Activated CD8-positive, alpha-beta T cell treated with anti-CD3 and anti-CD28 coated beads, Interleukin-2, amount 10 ng/mL, durations not matched to agents 7 days and 5 days (primary cell): ENCODE measurements at places on chromosomes 2 and 18. TPM values are rescaled to one million over a fixed set of nuclear protein-coding genes. Genes with fewer than 3 reads are reported as not detected.

The STARD6 gene
- not detected for total RNA-seq

The LIMS3 gene
- 0.74 TPM for total RNA-seq

The CLEC4F gene
- total RNA-seq = not detected

The CYB5A gene
- total RNA-seq = 28.7 TPM

The GKN1 gene
- not detected for total RNA-seq

The DDX1 gene
- total RNA-seq = 72.1 TPM

The SLC30A3 gene
- total RNA-seq = not detected

The ANO7 gene
- 0.31 TPM for total RNA-seq

The DNER gene
- total RNA-seq = not detected

DNA sequence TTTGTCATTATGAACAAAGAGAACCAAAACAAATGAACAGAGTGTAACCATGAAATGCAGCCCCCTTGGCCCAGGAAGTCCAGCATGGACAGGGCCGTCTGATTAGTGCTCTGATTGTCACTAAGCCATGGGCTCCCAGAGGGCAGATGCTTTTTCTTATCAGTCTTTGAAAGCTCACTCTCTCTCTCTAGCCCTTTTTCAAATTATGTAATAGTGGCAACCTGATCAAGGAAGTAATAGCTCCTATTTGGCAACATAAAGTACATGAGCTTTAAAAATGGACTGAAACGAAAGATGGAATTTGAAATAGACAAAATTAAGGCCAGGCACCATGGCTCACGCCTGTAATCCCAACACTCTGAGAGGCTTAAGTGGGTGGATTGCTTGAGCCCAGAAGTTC, 32.4 kb upstream of the EPG5 start:
- no peak for DNase-seq

GRCh38 chr2:85189606-85190270, 56.5 kb downstream of the TCF7L1 start:
- DNase-seq = no peak

GRCh38 chr2:20224716-20225293, at the start of gene SDC1:
TSS of gene SDC1 (minus strand) at chr2:20225130. CDS start at chr2:20224867, 263 bp downstream.
- no peak for DNase-seq

DNA sequence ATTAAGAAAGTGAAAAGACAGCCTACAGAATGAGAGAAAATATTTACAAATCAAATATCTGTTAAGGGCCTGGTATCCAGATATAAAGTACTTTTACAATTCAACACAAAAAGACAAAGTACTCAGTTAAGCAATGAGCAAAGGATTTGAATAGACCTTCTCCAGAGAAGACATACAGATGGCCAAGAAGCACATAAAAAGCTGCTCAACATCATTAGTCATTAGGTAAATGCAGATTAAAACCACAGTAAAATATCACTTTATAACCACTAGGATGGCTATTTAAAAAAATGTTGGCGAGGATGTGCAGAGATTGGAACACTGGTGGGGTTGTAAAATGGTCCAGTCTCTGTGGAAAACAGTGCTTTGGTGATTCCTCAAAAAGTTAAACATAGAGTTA, 38.9 kb downstream of the RAB31 start:
- no peak for DNase-seq

DNA sequence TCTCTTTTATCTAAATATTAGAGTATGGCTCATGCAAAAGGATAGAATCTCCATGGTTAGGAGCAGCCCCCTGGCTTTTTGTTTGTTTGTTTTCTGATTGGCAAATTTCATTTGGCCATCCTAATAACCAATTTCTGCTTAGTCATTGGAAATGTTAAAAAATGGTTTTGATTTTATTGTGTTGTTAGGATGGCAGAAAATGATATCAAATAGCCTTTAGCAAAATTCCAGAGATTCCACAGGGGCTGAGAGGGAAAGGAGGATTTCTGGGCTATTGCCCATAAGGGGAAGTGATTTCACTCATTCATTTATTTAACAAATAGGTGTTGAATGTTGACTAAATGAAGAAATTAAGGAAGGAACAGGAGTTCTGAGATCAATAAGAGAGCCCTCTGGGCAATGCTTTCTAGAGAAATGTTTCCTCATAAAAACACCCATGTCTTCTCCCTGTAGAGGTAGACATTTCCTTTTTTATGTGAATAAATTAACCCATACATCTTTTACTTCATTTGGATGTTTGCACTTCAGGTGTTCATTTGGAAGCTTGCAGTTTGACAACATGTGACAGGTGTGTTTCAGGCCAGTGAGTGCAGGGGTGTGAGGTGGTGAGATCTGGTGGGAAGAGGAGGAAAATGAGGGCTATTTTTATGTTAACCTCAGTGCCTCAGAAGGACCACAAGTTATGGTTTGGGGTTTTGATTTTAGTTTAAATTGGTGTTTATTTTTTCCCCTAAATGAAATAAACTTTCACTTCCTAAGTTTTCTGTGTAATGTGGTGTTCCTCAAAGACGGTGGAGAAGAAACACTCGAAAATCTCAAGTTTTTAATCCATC, 61.7 kb upstream of the EPC2 start:
- no peak for DNase-seq

DNA sequence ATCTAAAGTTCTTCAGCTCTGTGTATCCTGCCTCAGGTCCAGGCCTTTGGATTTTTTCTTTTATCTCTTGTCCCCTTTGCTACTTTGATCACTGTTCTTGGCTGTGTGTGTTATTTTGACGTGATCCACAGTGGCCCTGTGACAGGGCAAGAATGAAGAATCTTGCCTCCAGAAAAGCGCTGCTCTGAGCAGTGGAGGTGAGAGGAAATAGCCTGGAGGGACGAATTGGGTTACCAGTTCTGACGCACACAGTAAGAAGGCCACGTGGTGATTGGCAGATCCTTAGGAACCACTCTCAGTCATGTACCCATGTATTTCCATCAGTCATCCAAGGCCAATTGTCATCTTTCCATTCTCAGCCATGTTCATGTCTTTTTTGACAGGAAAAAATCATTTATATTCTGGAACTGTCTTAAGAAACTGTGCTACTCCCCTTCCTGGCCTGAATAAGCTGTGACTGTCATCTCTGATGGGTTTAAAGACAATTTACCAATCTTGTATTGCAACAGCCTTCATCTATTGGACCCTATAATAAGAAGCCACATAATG, 47.6 kb downstream of the MAPK4 start:
- DNase-seq = no peak

DNA sequence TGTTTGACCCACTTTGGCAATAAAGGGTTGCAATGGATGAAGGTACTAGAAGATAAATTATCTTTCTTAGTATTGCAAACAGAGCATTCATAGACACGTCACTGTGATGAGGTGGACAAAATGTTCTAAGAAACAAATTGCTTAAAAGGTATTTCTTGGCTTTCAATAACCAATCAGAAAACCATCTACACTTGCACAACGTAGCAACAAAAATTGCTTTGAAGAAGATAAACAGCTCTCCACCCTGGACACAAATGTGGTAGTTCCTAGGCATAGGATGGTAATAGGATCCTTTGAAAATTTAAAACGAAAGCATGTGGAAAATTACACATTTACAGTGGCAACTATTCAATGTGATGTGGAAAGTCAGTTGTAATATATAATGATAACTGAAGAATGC, 439.9 kb upstream of the ETAA1 start:
- DNase-seq = no peak

- peak; percentile 81 for DNase-seq
Observed at GRCh38 chr2:73896362-73897239, 3.8 kb downstream of the ACTG2 start.

DNA sequence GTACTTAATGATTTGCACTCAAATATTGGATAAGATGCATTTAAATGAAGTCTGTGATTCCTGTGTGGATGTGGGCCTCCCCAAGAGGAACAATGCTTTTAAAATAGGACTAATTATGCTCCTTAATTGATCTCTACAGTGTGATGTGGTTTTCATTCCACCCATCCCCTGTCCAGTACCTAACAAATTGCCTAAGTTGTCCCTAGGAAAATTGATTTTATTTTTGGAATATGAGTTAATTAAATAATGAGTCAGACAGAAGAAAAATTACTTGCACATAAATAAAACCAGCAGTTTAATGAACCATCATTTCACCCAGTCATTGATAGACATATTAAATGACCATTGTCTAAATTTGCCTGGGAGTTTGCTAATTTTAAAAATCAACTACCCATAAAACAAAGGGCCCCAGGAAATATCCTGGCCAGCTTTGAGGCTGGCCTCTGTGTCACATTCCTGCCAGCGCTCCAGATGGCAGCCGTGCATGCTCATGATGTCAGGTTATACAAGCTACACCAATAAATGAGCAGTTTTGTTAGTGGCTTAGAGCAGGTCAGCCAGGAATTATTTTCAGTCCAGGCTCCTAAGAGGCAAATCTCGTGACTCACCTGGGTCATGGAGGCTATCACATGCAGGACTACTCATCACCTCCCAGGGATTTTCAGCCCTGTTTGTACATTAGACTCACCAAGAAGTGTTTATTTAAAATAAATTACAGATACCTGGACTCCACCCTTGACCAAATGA, 31.9 kb downstream of the ABHD3 start:
- DNase-seq = no peak

- DNase-seq = no peak
Observed at GRCh38 chr2:42724886-42725285, 39.0 kb downstream of the OXER1 start.

DNA sequence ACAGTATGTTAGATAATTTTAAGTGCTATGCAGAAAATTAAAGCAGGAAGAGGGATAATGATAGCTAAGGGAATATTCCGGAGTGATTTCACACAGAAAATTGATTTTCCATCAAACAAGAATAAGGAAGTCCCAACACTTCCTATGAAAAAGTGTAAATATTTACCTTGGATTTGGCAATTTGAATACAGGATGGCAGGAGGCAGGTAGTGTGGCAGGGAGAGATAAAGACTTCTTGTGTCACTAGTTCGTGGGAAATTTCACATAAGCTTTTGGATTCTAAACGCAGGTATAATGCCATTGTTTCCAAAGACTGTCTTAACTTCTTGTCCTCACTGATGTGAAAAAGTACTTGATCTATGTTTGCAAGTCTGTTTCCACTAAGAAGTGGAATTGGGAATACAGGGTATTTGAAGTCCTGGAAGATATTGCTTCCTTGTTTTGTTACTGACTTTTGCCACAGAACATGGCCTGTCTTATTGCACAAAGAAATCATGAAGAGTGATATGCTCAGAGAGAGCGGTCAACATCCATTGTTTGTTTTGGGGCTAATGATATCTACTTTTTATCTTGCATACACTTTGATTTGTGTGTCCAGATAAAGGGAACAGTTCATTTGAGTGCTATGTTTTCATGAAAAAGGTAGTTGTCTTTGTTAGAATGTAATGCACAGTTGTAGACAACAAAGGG, 1216.1 kb upstream of the FAM98A start:
- no peak for DNase-seq

GRCh38 chr2:231034291-231034882, 2.9 kb upstream of the C2orf72 start:
- no peak for DNase-seq

GRCh38 chr2:2324565-2325101, 6.4 kb downstream of the MYT1L start:
- no peak for DNase-seq

DNA sequence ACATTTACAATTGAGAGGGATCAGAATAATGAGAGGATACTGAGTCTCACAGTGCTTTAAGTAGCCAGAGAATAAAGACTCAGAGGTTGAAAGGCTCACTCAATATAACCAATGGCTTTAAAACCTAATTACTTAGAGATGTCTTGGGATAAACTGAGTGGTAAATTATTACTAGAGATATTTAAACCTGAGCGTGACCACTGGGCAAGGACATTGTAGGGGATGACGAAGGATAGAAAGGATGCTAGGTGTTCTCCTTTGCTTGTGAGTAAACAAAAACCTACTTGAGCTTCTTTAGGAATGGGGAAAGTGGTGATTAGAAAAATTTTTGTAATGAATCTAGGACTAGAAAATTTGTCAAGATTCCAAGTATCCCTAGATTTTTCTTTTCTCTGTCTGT, 12.0 kb upstream of the SLC38A11 start:
- no peak for DNase-seq

DNA sequence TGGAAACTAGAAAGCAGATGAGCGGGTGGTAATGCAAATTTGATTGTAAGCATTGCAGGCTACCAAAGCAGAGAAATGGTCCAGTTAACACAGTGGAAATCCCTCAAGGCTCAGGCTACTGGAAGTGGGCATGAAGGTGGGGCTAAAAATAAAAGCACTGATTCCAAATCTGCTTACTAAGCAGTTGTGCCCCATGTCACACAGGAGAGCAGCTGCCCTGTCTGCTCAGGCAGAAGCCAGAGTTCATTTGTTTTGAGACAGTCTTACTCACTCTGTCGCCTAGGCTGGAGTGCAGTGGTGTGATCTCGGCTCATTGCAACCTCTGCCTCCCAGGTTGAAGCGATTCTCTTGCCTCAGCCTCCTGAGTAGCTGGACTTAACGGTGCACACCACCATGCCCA, 42.5 kb upstream of the TSPYL6 start:
- DNase-seq = no peak

DNA sequence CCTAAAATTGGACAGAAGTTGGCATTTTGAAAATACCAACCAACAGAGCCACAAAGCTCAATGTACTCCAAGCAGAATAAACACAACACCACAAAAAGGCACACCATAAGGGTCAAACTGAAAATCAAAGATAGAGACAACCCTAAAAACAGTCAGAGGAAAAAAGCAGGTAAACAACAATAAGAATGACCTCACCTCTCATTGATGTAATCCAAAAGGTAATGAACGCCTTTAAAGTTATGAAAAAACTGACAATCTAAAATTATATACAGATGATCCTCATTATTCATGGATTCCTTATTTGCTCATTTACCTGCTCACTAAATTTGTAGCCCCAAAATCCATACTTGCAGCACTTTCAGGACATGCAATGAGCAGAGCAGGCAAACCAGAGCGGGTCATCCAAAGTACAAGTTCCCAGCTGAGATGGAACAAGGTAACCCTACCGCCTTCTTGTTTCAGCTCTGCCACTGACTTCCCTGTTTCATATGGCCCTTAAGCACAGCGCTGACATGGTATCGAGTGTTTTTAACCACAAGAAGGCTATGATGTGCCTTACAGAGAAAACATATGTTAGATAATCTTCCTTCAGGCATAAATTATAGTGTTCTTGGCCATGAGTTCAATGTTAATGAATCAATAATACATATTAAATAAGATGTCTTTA, 17.0 kb downstream of the RTN4 start:
- DNase-seq = peak; percentile 36

DNA sequence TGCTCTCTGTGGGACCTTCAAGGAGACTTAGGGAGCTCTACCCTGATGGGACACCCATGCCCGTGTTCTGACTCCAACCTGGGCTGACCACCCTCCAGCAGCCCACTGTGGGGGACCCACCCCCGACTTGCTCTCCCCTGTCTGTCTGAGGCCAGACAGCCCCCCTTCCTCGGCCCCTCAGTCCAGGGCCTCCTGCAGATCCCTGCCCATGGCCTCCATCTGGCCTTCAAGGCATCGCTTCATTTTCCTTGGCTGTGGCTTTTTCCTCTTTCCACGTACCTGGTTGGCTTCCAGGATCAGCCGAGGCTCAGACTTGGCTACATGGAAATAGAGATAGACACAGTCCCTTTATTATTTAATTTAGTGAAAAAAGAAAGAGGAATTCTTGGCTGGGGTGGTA, 290.0 kb downstream of the CYP26B1 start:
- DNase-seq = no peak

- no peak for DNase-seq
Observed at GRCh38 chr2:210660751-210661150, 104.4 kb downstream of the CPS1 start.
